ENCODE measurements at places on chromosomes 3 and 15.
A peak's percentile ranks its signal among the peaks of the same experiment; 100 is the strongest.

- no peak for DNase-seq
Measured at GRCh38 chr15:100766243-100767000, 113.2 kb upstream of the ALDH1A3 start.

DNA sequence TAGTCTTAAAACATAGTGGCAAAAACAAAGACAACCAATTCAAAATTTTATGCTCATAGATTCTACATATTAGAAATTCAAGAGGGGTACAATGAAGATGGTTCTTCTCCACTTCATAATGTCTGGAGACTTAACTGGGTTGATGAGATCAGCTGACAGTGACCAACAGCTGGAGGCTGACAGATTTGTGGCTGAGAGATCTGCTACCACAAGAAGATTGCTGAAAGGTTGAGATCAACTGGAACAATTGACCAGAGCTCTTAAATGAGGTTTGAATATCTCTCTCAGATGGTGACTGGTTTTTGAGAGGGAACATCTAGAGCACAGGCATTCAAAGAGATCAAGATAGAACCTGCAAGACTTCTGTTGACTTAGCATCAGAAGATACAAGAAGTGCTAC, 254.1 kb upstream of the ARPP21 start:
- no peak for DNase-seq

- DNase-seq, result no peak
Measured at GRCh38 chr3:178103140-178103539, 433.1 kb upstream of the KCNMB2 start.

DNA sequence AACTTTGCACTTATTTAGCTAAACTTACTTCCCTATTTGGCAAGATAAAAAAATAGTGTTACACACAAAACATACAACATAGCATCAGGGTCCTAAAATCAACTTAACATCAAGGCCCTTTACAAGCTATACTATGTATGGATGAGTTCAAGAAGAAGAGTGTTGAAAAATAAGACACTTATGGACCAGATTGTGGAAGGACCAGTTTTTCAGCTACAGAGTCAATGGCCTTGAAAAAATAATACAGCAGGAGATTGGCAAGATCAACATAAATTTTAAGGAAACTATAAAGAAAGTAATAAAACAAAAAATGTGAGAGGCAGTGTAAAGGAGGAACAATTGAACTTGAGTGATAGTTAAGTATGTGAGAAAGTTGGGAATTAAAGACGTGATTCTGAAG, 66.3 kb upstream of the BBX start:
- DNase-seq, result no peak

GRCh38 chr3:128606094-128606493, 44.5 kb downstream of the RPN1 start:
- no peak for DNase-seq

DNA sequence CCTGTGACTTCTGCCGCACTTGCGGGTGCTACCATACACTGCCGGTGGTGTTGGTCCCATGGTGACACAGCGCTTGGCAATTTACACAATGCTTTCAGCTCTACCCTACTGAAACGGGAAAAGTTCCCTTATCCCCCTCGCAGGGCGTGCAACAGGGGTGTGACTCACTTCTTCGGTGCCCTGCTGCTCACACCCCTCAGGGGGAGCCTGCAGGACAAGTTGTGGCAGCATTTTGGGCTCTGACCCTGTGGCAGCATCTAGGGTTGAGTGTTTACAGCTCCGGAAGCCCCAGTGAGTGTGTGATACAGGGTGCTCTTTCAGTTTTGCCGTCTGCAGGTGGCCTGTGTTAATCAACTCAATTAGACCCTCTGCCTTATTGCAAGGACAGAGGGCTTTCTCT, 324.7 kb upstream of the RGMA start:
- no peak for DNase-seq

DNA sequence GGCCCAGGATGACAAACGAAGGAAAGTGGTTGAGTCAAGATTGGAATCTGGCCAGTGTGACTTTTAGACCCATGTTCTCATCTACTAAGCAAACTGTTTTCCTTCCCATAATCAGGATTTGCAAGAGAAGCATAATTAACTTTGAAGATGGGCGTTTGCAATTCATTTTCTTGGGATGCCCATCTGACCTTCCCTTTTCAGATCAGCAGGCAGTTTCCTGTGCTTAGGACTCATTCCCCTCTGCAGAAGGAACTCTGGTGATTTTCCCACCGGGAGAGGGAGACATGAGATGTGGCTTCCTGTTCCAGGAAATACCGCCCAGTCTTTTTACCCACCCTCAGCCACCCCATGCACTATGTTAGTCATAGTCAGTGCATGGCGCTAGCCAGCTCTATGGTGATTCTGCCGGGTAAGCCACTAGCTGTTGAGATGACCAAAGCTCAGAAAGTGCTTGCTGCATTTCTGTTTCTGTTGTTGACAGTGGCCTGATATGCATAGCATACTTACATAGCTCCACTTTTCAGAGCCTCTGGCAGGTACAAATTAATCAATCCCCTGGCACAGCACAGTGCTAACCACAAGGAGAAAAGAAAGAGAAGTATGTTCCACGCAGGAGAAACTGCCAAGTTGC, 129.4 kb downstream of the VGLL4 start:
- DNase-seq, result no peak

DNA sequence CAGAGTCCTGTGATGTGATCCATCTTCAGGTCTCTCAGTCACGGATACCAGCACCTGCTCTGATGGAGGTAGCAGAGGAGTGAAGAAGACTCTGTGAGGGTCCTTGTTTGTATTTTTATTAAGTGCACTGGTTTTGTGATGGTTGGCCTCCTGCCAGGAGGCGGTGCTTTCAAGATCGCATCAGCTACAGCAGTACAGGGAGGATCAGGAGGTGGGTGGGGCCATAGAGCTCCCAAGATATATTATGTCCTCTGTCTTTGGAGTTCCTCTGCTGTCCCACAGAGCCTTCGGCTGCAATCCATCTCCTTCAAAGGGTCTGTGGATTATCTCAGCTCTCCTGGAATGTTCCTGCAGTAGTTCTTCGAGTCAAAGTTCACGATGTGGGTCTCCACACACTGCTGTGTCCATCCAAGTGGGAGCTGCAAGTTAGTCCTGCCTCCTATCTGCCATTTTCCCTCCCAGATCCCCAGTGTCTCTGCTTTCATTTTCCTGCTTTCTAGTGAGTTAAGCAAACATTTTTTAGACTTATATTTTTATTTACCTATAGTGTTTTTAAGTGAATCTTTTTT, 54.7 kb downstream of the TM2D3 start:
- no peak for DNase-seq

DNA sequence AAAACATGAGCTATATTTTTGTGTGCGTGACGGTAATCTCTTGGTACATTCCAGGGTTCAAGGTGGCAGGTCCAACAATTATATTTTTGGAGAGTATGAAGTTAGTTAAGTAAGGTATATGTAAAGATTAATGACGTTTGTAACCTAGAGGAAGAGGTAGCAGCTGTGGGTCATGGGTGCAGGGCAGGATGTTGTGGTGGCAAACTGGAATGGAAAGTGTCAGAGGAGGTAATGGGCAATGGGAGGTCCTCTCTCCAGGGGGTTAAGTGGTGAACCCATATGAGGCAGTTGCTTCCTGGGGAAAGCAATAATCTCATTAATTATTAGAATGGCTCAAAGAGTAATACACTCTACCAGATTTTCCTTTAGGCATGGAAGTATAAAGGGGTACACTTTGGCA, 1.0 kb upstream of the CD200R1L start:
- DNase-seq, result peak; percentile 31

- no peak for DNase-seq
Measured at GRCh38 chr3:171028779-171029232, 2.3 kb upstream of the SLC2A2 start.

GRCh38 chr3:127145266-127145665, 47.7 kb upstream of the PRR23E start:
- DNase-seq, result no peak

DNA sequence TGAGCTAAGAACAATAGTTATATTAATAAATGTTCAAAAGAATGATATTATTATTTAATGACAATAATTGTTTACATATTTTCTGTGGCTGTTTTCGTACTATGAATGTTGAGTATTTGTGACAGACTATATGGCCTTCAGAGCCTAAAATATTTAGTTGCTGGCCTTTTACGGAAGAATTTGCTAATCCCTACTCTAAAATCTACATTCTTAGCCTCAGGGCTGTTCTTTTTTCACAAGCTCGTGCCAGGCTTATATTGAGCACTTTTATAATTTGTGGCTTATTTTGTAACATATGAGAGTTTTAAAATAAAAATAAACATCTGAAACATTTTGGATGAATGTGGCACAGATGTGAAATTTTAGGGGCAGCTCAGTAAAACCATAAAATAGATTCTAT, 79.9 kb downstream of the KCNH8 start:
- DNase-seq, result no peak

- no peak for DNase-seq
Measured at GRCh38 chr3:103617961-103618360, 1183.1 kb downstream of the ZPLD1 start.

- DNase-seq, result no peak
Measured at GRCh38 chr15:74773329-74773728, 8.6 kb upstream of the CSK start.

DNA sequence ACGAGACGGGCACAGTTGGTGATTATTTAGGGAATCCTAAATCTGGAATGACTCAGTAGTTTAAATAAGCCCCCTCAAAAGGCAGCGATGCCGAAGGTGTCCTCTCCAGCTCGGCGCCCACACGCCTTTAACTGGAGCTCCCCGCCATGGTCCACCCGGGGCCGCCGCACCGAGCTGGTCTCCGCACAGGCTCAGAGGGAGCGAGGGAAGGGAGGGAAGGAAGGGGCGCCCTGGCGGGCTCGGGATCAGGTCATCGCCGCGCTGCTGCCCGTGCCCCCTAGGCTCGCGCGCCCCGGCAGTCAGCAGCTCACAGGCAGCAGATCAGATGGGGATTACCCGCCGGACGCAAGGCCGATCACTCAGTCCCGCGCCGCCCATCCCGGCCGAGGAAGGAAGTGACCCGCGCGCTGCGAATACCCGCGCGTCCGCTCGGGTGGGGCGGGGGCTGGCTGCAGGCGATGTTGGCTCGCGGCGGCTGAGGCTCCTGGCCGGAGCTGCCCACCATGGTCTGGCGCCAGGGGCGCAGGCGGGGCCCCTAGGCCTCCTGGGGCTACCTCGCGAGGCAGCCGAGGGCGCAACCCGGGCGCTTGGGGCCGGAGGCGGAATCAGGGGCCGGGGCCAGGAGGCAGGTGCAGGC, 318.0 kb downstream of the FGF12 start:
- no peak for DNase-seq

GRCh38 chr15:91192690-91193377, 92.8 kb downstream of the SV2B start:
- no peak for DNase-seq

DNA sequence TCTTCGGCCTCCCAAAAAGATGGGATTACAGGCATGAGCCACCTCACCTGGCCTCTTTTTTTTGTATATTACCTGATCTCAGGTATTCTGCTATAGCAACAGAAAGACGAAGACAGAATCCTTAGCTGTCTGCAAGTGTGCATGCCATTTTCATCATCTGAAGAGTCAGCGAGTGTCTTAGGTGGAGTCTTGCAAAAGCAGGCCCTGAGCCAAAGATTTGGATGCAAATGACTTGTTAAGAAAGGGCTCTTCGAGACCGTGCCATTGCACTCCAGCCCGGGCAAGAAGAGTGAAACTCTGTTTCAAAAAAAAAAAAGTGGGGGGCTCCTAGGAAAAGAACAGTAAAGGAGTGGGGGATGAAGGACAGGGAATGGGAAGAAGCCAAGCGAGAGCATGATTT, 10.2 kb upstream of the TRIM69 start:
- no peak for DNase-seq

Measured in activated naive CD8-positive, alpha-beta T cell treated with anti-CD3 and anti-CD28 coated beads for 36 hours (primary cell).